Activated naive CD4-positive, alpha-beta T cell treated with anti-CD3 and anti-CD28 coated beads for 36 hours (primary cell): ENCODE measurements at places on chromosomes 5 and 9. TPM values are rescaled to one million over a fixed set of nuclear protein-coding genes. Genes with fewer than 3 reads are reported as not detected.

DNA sequence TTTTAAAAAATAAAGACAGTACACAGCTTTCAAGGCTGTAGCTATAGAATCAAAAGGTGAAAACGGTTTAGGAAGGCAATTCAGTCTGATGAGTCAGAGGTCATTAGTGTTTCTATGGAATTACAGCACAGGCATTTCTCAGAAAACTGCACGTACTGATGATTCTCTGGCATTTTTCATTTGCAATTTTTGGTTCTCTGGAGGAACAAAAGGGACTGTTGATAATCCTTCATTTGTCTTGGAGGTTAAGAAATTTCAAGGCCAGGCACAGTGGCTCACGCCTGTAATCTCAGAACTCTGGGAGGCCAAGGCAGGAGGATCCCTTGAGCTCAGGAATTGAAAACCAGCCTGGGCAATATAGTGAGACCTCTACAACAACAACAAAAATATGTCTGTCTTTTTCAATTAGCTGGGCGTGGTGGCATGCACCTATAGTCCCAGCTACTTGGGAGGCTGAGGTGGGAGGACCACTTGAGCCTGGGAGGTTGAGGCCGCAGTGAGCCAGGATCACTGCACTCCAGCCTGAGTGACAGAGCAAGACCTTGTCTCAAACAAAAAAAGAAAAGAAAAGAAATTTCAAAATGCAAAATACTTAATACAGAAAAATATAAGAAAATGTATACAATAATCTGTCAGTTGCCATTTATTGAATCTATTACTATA is 27.3 kb downstream of the NR6A1 start:
- DNase-seq = no peak
- no peaks in the 10 kb centered on the region for H3K4me1 ChIP-seq
- no peak overlapping the region for H3K4me3 ChIP-seq
- H3K27ac ChIP-seq = no peak overlapping the region

The SLC24A2 gene
- total RNA-seq = not detected

The GMCL2 gene
- not detected for total RNA-seq

DNA sequence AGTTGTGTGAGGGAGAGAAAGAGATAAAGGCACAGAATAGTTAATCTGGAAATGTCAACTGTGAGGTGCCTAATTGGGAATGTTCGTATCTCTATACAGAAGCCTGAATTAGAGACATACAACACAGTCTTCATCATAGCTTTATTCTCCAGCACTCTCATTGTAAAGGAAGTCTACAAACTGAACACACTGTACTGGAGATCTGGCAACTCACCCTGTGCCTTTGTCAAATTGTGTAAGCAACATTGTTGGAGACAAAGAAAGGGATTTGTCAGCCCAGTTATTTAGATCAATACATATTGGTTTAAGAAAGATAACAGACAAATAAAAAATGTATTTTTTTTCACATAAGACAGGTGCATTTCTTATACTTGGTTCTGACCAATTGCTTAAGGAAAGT is 832.9 kb upstream of the DMAC1 start:
- no peaks in the 10 kb centered on the region for H3K4me1 ChIP-seq
- DNase-seq = no peak
- H3K36me3 ChIP-seq = no peaks in the 10 kb centered on the region
- peaks cover 3% of the 10 kb centered on the region for H3K27me3 ChIP-seq
- H3K27ac ChIP-seq = no peak overlapping the region

The CRHBP gene
- not detected for total RNA-seq

- no peak overlapping the region for H3K27ac ChIP-seq
- H3K27me3 ChIP-seq = no peaks in the 10 kb centered on the region
- no peak for DNase-seq
- H3K36me3 ChIP-seq = no peaks in the 10 kb centered on the region
These were observed 456.5 kb downstream of the ZSWIM6 start for GRCh38 chr5:61788548-61788947.

- H3K27me3 ChIP-seq = peaks cover 22% of the 10 kb centered on the region
- no peak overlapping the region for H3K27ac ChIP-seq
- no peaks in the 10 kb centered on the region for H3K4me1 ChIP-seq
- H3K4me3 ChIP-seq = no peak overlapping the region
- H3K36me3 ChIP-seq = no peaks in the 10 kb centered on the region
These were observed 169.7 kb upstream of the TBCA start for GRCh38 chr5:77945874-77946273.

GRCh38 chr9:93098236-93098946 is 2.4 kb downstream of the CARD19 start:
- no peaks in the 10 kb centered on the region for H3K27me3 ChIP-seq
- peak overlapping the region; percentile 54 for H3K27ac ChIP-seq
- peaks cover 7% of the 10 kb centered on the region for H3K36me3 ChIP-seq

GRCh38 chr5:75734913-75735789 is 17.9 kb upstream of the POC5 start:
- no peak overlapping the region for H3K4me3 ChIP-seq
- peaks cover 2% of the 10 kb centered on the region for H3K36me3 ChIP-seq
- H3K27me3 ChIP-seq = peaks cover 2% of the 10 kb centered on the region
- peak; percentile 46 for DNase-seq
- H3K27ac ChIP-seq = no peak overlapping the region
- H3K4me1 ChIP-seq = no peaks in the 10 kb centered on the region

- no peak overlapping the region for H3K27ac ChIP-seq
- H3K4me1 ChIP-seq = no peaks in the 10 kb centered on the region
- H3K36me3 ChIP-seq = no peaks in the 10 kb centered on the region
- DNase-seq = no peak
- no peaks in the 10 kb centered on the region for H3K27me3 ChIP-seq
These were observed 93.5 kb upstream of the ATG10 start for GRCh38 chr5:81878333-81878732.

- peaks cover 2% of the 10 kb centered on the region for H3K27me3 ChIP-seq
- H3K4me3 ChIP-seq = no peak overlapping the region
- H3K4me1 ChIP-seq = no peaks in the 10 kb centered on the region
- DNase-seq = no peak
- no peak overlapping the region for H3K27ac ChIP-seq
These were observed 68.9 kb downstream of the BOD1 start for GRCh38 chr5:173547579-173547978.

The OTP gene
- total RNA-seq = not detected

DNA sequence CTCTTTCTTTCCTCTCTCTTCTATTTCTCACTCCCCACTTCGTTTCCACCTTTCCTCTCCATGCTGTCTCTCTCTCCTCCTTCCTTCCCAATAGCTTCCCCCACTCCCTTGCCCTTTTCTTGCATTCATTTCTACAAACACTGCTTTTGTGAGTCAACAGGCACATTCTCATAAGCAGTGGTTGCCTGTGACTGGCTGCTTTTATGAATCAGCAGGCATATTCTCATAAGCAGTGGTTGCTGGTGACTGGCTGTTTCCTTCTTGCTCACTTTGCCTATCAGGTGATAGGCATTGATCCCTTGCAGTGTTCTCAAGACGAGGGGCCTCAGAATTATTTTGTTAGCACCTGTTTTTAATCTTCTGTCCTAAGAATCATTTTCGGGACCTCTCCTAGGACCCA is 116.1 kb upstream of the ACTBL2 start:
- peaks cover 15% of the 10 kb centered on the region for H3K4me1 ChIP-seq
- H3K27ac ChIP-seq = no peak overlapping the region
- DNase-seq = peak; percentile 55
- H3K36me3 ChIP-seq = no peaks in the 10 kb centered on the region

DNA sequence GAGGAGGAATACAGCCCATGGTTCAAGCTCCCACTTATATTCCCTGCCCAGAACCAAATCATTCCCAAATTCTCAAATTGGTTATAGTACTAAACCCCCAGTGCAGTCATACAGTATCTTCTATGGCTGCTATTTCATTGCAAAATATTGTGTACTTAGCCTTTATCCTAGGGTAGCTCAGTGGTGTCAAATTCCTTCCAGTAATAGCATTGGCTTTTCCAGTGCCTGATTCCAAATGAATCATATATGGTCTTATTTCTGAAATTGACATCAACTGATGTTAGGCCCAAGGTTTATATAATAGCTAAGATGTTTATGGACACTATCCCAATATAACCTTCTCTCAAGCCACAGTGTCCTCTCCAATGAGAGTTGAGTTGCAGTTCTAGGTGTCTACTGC is 256.7 kb downstream of the NDUFS4 start:
- H3K27ac ChIP-seq = no peak overlapping the region
- DNase-seq = no peak
- H3K36me3 ChIP-seq = no peaks in the 10 kb centered on the region
- H3K27me3 ChIP-seq = peaks cover 19% of the 10 kb centered on the region
- no peak overlapping the region for H3K4me3 ChIP-seq
- H3K4me1 ChIP-seq = no peaks in the 10 kb centered on the region

DNA sequence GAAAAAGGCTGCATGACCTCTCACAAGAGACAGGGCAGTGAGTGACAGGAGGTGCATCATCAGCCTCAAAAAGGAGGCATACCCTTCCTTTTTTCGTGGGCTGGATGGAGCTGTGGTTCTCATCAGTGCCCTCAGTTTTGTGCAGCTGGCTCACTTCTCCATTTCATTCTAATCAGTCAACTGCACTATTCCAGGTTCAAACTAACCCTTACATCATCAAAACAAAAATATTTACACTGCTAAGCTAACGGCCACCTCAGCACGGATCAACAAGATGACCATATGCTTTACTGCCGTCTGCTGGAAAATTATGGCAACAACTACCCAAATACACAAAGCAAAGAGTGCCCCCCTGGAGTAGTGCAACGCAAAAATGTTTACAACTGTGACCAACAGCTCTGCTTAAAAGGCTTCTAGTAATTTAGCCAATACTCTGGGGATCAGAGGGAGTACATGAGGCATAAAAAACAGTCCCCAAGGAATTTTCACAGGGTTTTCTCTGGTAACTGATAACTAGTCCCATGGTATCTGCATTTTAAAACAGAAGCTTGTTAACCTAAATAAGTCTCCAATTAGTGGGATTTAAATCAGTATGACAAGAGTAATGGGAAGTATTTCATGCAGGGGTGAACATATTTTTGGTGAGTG is 10.8 kb downstream of the KCNV2 start:
- H3K27me3 ChIP-seq = no peaks in the 10 kb centered on the region
- H3K36me3 ChIP-seq = peaks cover 3% of the 10 kb centered on the region
- DNase-seq = peak; percentile 18
- no peak overlapping the region for H3K27ac ChIP-seq
- no peak overlapping the region for H3K4me3 ChIP-seq
- H3K4me1 ChIP-seq = no peaks in the 10 kb centered on the region

The SLC26A2 gene
- 3.5 TPM for total RNA-seq

- no peak overlapping the region for H3K27ac ChIP-seq
- H3K27me3 ChIP-seq = no peaks in the 10 kb centered on the region
- no peaks in the 10 kb centered on the region for H3K36me3 ChIP-seq
- H3K4me1 ChIP-seq = no peaks in the 10 kb centered on the region
- no peak overlapping the region for H3K4me3 ChIP-seq
These were observed 276.9 kb downstream of the SEMA5A start for GRCh38 chr5:9269014-9269413.

GRCh38 chr5:111582993-111583601 is 70.8 kb upstream of the STARD4 start:
- H3K27me3 ChIP-seq = peaks cover 13% of the 10 kb centered on the region
- no peak for DNase-seq
- H3K36me3 ChIP-seq = no peaks in the 10 kb centered on the region
- H3K4me3 ChIP-seq = no peak overlapping the region
- H3K27ac ChIP-seq = no peak overlapping the region
- peaks cover 11% of the 10 kb centered on the region for H3K4me1 ChIP-seq
